Activated T-helper 1 cell treated with Interleukin-2 at 50 U/mL for 16 hours (primary cell): ENCODE measurements at places on chromosomes 6 and 20.

- peak; percentile 5 for DNase-seq
These were observed 138.7 kb upstream of the SASH1 start for GRCh38 chr6:148203970-148204369.

DNA sequence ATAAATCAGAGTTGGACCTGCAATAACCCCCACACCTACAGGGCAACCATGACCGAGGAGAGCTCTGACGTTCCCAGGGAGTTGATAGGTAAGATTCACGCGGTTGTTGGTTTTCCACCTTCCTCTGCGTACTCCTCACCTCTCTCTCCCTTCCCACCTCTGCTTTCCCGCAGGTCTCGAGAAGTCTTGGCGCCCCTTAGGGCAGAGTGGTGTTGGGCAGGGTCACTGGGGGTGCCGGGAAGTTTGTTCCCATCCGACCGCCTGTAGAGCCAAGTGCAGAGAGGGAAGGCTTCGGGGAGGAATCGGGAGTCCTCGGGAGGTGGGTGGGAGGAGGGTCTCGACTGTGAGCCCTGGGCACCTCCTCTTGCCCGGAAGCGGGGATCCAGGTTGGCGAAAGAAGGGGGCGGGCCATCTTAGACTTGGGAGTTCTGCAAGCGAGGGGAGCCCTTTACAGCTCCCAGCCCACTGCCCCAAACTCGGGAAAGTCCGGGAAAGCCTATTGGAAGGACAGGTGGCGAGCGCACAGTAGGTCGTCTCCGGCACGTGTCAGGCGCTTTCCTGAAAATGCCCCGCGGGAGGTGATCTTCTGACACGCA is 672 bp downstream of the CARMIL1 start:
- no peak for DNase-seq

DNA sequence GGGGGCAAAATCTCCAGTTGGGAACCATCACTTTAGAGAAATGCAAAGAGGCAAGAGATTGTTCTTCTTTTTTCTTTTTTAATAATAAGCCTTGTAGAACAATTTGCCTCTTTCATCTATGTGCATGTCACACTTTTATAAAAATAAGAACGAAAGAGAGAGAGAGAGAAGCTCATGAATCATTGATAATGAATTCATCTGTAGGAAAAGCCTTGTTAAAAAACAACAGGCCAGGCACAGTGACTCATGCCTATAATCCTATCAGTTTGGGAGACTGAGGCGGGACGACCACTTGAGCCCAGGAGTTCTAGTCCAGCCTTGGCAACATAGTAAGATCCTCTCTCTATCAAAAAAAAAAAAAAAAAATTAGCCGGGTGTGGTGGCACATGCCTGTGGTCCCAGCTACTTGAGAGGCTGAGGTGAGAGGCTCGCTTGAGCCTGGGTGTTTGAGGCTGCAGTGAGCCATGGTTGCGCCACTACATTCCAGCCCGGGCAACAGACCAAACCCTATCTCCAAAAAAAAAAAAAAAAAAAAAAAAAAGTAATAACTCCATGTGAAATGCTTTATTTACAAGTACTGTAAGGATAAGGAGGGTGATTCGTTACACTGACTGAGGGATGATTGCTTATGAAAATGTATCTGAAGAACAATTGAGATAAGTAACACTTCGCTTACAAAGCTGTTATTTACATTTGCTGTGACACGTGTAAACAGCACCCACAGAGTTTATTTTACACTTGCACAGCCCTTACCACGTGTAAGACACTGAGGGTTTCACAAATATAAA is 6.0 kb downstream of the CCN5 start:
- no peak for DNase-seq

- DNase-seq: no peak
These were observed 741.4 kb upstream of the MAP3K7 start for GRCh38 chr6:91328241-91328640.

GRCh38 chr6:36034441-36034840 is 6.8 kb downstream of the MAPK14 start:
- no peak for DNase-seq

DNA sequence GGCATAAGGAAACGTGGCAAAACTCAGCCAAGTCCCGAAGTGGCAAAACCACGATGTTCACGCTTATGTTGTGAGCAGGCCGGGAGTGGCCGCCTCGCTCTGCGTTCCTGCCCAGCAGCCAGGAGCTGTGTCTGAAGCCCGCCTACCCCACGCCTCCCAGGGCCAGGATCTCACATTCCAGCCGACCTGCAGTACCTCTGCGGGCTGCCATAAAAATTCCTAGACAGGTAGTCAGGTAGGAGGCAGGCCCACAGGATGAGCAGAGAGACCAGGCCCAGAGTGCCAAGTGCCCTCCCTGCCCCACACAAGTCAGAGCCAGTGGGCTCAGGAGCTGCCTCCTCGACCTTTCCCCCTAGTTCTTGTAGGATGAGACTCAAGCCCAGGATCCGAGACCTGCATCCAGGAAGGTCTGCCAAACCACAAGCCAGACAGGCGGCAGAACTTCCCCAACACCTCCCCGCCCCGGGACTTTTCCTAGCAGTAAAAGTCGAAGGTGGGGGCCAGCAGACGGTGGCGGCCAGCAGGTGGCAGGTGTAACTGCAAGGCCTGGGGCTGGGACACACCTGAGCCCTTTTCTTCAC is 16.7 kb downstream of the PMEPA1 start:
- DNase-seq: no peak

DNA sequence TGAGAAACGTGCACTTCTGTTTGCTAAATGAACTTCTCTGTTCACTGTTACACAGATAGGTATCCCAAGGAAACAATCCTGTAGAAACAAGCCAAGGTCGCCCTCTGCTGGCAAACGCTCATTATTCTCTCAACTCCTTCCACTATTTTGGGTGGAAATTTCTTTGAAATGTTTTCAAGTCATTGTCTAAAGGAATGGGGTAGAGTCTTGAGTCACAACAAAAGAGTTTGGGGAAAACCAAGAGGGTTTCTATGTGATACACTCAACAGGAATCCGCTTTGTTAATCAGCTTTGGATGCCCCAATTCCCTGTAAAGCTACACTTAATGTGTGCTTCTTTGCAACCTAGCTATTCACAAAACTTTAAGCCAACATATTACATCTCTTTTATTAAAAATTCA is 4.6 kb upstream of the RAE1 start:
- peak; percentile 26 for DNase-seq

GRCh38 chr6:46882645-46883044 is 39.1 kb downstream of the ADGRF5 start:
- no peak for DNase-seq

GRCh38 chr20:47857569-47858464 is 72.5 kb upstream of the SULF2 start:
- DNase-seq: no peak

DNA sequence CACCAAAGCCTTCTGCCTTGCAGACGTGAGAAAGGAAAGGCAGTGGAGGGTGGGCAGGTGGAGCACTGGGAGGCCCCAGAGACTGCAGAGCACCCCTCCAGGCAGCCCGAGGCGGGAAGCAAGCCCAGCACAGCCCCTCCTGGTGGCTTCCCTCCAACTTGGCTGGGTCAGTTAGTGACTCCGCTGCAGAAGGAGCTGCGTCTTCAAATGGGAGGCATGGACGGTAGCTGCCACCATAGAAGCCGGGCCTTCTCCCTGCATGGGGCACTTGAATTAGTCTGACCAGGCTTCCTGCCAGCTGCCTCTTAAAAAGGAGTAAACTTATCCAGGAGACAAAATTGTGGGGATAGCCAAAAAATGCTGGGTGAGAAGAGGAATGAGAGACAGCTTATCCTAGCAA is 88.0 kb upstream of the RPS6KA2 start:
- no peak for DNase-seq

- DNase-seq: no peak
These were observed 109.9 kb downstream of the NOL4L start for GRCh38 chr20:32474967-32475811.

DNA sequence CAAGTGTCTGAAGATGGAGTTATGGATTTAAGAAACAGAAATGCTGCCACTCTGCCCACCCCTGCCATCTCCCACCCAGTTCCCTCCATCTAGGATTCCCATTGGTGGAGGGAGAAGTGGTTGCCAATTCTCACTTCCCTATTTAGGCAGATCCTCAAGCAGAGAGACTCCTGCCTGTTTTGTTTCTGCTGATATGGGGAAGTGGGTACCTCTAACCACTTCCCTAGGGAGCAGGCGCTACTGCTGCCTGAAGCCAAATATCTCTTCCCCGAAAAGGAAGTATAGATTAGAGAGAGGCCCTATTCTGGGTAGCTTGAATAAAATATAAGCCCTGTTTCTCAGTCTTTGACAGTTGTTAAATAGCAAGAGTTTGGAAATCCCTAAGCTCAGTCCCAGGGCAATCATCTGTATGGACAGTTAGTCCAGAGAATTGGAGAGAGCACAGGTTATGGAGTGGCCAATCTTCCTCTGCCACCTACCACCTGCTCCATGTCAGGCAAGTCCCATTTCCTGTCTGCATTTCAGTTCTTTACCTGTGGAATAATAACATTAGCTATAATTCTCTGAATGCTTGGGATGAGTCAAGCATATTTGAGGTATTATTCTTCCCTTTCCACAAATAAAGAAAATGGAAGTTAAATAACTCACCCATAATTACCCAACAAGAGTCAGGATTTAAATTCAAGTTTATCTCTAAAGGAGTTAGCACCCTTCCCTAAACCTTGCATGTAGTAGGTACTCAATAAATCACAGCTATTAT is 2.6 kb upstream of the ADGB start:
- DNase-seq: no peak

GRCh38 chr6:98769546-98769945 is 64.8 kb upstream of the POU3F2 start:
- DNase-seq: no peak

DNA sequence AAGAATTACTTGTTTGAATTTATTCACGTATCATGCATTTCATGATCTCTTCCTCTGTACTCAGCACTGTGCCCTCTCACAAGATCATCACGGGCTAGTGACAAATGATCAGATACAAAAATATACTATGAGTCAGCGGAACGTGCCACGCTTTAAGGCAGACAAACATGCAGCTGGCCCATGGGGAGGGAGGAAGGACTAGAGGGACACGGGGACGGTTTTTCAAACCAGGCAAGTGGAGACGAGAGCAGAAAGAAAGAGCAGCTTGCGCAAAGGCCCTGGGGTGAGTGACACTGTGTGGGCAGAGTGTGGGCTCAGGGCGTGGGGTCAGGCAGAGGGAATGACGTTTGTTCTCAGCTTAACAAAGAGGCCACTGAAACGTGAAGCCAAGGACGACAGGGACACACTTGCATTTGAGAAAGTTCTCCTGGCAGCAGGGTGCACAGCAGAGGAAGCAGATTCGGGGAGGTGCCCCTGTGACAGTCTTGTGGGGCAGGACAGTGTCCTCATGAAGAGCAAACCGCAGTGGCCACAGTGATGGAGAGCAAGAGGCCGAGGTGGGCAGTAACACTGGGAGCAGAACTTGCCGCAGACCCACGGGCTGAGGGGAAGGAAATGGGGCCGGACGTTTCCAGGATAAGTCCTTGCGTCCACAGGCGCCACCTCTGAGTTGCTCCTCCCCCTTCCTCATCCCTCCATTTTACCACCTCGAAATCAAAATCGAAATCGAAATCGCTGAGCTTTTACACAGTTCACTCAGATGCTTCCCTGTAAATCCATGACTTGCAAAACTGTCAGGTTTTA is 6.9 kb upstream of the RPS6KA2 start:
- no peak for DNase-seq

DNA sequence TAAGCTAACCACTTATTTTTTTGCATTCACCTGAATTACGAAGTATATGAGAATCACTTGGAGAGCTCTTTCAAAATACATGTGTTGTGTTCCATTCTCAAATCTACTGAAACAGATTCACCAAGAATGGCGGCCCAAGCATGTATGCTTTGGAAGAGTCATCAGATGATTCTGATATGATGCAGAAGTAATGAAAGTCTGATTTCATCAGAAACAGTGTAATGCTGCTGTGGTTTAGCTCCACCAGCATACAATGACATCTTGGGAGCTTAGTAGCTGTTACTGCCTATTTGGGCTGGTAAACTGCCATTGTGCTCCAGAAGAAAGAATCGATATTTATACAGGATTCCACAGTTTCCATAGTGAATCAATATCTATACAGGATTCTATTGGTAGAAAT is 52.9 kb downstream of the UBR2 start:
- no peak for DNase-seq

- no peak for DNase-seq
These were observed 68.7 kb downstream of the RNF217 start for GRCh38 chr6:125030969-125031368.

- no peak for DNase-seq
These were observed 10.0 kb downstream of the GMPR start for GRCh38 chr6:16248271-16248853.

DNA sequence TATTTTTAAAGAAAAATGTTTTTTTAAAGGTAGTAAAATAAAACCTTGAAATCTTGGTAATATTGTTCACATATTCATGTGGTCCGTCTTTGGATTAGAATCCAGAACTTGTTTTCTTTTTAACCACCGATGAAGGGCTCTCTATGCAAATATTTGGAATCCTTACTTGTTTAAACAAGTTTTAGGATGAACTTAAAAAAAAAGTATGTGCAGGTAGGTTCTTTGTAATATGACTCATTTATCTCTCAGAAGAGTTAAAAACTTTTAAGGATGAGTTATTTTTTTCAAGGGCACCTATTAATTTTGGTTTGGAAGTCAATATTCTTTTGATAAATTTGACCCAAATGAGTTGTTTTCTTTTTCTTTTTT is 8.9 kb downstream of the DSP start:
- no peak for DNase-seq

- no peak for DNase-seq
These were observed 10.5 kb upstream of the STX11 start for GRCh38 chr6:144139817-144140216.

- no peak for DNase-seq
These were observed 121.4 kb downstream of the TBXT start for GRCh38 chr6:166046226-166046625.

- DNase-seq: no peak
These were observed 36.8 kb downstream of the PMEPA1 start for GRCh38 chr20:57672953-57673575.

- no peak for DNase-seq
These were observed 278.2 kb upstream of the SUPT3H start for GRCh38 chr6:45655745-45656476.

DNA sequence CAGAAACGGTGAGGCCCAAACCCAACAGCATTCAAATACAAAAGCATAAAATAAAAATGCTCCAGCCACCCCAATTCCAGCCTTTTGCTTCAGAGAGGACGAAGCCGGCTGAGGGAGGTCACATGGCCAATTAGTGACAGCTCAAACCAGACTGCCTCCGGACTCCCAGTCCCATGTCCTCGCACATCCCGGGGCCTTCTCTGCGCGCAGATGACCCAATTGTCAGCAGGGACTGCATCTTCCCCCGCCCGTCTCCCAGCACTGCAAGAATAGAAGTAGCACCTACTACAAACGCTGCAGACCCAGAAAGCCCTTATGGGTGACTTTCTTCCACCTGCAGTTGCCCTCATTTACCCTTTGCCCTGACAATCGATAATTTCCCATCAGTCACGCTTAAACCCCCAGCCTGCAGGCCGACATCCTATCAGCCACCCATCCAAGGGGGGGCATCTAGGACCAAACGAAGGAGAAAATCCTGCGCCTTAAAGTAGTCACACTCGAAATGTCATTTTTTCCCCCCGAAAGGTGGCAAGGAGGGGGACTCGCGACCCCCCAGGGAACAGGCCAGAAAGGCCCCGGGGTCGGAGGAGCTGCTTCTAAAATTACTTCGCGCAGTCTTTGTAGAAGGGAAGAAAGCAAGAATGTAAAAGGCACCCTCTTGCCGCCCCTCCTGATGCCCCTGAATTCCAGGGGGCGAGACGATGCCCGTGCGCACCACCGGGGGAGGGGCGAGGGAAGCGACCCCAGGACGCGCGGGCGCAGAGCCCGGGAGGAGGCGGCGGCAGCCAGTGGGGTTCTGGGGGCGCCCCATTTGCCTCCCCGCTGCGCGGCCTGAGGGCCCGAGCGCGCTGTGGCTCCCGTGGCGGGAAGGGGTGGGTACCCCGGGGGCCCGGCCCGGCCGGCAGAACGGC is 792 bp downstream of the SLC23A2 start:
- DNase-seq: no peak
